T-helper 9 cell (primary cell): ENCODE measurements at places on chromosomes 11 and 22.

GRCh38 chr11:66663741-66664296 lies 13.9 kb downstream of the RBM4B start:
- DNase-seq: no peak

DNA sequence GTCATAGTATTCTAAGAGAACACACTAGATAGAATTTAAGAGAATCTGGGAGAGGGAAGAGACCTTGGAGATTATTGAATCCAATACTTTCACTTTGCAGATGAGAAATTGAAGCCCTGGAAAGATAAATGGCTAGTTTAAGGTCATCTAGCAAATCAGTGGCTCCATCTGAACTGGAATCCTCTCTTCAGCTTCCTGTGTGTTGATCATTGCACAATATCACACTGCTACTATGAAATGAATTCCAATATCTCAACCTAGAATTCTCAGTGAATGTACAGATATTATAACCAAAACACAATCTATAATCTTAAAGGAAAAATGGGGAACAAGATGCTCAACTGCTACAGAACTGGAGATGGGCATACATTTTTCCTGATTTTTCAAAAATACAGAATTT lies 44.1 kb downstream of the DCUN1D5 start:
- no peak for DNase-seq

DNA sequence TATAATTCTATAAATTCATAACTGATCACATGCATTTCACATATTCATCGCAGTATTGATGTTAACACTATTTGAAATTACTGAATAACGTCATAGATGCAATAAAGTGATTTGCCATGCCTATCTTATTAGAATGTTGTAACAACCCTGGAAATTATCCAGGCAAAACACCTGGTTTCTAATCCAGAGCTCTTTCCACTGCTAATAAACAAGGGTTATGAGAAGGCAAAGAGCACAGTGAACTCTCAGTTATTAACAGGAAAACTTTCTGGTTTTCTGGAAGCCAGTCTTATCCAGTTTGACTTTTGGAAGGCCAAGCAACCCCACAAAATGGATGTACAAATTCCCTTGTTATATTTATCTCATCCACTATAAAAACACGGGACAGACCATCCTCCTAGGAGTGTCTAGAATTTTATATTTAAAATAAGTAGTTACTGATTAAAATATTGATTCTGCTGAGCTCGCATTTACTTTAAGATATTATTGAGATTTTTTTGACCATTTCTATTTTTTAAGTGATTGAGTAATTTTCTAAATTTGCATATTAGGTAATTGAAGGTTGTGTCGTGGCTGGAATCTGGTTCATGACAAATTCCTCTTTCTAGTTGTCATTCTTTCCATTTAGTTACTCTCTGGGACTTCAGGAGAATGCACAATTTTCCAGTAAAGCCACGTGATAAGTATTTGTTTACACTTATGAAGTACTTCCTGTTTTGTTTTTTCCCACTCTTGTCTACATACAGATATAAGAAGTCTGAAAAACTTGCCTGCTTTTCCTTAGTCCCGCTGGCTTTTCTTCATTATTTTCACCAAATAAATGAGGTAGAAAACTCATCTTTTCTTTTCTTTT lies 47.9 kb downstream of the DCUN1D5 start:
- DNase-seq: no peak

DNA sequence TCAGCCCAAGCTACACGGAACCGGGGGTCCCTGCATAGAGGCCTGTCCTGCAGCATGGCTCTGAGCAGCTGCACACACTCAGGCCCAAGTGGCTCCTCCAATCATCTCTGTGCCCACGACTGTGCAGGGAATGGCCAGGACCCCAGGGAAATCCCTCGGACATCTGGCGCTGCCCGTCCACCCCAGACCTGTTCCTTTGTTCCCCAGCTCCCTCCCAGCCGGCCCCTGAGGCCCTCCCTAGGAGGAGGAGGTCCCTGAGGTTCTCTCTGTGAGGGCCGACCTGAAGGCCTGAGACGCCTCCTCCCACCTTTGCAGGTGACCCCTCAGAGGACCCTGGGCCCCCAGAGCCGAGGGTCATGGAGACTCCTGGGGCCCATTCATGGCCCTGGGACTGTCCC lies 1.1 kb downstream of the MLC1 start:
- DNase-seq: no peak

- no peak for DNase-seq
Measured at GRCh38 chr11:13269775-13270174, 7.8 kb upstream of the BMAL1 start.

DNA sequence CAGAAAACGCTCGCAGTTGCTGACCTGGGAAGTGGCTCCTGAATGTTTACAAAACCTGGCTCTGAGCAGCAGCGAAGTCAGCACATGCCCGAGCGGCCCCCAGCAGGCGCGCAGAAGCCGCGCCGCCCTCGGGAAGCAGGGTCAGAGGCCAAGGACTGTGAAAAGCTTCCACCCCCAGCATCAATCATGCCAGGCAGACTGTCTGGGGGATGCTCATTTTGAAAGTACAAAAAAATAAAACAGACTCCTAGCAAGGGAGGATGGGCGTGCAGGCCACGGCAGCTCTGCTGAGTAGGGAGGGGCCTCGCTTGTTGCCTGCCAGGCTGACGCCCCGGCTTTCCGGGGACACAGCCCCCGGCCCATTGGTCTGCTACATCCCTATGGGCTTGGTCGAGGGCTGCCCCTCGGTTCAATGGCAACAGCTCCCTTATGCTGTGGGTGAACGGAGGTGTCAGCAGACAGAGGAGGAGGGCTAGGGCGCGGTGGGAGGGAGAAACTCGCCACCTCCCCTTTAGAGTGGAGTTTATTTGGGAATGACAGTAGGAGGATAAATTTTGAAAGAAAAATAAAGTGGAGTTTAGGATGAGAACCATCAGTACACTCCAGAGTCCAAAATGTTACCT lies 37.7 kb upstream of the GNB1L start:
- DNase-seq: peak; percentile 26

GRCh38 chr11:111372538-111372937 lies 6.5 kb downstream of the POU2AF1 start:
- DNase-seq: no peak

DNA sequence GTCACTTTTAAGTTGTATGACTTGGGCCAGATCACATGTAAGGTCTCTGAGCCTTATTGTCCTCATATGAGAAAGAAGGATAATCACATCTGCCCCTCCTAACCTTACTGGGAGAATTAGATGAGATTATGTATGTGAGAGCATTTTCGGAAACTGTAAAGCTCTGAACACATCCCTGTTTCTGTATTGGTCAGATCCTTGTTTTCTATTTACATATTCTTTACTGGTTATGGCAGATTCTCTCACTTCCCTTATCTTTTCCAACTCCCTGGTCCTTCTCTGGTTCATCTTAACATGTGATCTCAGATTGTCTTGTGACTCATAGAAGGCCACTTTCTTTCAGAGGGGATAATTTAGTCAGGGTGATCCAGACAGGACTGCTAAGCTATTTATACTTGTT lies 41.8 kb downstream of the CCDC81 start:
- no peak for DNase-seq

GRCh38 chr11:125464666-125465065 lies 31.4 kb downstream of the FEZ1 start:
- DNase-seq: no peak

DNA sequence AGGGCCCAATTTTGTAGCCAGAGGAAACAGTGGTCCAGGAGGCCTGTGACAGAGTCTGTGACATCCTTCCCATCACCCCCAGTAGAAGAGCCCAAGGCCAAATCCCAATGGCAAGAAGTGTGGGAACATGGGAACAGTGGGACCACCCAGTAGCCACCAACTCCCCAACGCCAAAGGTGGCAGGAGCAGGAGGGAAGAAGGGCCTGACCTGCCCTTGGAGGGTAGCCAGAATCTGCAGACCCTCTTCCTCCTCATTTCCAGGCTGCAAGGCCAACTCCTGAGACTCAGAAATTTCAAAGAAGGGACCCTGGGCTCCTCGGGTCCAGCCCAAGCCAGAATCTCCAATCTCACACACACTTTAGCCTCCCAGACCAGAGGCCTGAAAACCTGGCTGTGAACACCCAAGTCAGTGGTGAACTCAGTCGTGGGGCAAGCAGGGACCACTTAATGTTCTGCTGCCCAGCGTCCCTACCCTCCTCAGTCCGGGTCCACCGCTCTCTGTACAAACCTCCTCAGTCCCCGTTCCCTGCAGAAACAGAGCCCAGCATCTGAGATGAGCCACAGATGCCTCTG lies 6.2 kb downstream of the RAB3IL1 start:
- DNase-seq: no peak

DNA sequence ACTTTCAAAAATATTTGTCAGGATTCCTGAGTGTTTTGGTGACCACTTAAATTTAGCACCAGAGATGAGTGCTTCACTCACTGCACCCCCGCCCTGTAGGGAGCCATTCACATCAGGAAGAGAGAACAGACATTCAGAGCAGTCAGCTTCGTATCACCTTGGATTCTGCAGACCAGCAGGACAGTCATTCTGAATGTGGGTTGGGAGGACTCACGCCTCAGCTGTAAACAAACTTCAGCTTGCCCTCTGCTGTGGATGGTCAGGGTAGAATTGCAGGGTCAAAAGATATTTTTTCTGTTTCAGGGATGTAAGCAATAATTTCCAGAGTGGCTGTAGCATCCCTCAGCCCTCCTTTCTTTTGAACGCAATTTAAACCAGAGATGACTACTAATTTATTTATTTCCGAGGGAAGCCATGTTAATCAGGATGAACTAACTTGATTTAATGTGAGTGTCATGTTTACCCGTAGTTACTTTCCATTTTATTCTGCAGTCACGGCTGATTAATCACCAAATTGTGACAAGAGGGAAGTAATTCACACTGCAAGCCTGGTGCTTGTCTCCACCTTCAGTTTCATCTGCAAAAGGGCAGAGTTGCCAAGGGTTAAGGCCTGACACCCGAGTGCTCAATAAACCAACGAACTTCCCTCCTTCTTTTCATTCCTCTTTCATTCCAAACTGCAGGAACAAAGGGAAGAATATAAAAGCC lies 174.2 kb upstream of the DDI1 start:
- DNase-seq: no peak

DNA sequence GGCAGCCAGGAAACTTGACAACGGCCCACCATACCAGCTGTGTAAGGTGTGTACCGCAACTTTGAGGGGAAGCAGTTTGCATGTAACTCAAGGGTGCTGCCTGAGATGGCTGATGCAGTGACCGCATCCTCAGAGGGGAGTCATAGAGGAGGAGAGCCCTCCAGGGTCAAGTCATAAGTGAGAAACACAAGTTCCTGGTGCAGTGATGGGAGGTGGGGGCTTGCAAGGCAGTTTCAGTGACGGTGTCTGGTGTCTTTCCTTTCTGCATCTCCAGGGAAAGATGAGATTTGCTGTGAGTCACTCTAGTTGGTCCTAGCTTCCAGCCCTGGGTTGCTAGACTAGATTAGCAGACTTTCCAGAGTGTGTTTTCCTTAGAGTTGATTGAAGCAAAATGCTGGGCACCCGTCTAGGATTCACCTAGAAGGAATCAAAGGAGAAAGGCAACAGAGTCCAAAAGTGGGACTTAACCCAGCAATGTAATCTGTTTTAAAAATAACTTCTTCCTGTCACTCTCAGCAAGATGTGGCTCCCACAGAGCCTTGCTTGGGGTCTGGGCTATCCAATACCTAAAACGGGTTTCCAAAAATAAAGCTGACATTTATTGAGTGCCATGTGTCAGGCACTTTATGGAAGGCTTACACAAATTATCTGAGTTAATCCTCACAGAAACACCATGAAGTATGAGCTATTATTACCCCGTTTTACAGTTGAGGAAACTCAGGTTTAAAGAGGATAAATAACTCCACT lies 265.4 kb upstream of the PLET1 start:
- no peak for DNase-seq

DNA sequence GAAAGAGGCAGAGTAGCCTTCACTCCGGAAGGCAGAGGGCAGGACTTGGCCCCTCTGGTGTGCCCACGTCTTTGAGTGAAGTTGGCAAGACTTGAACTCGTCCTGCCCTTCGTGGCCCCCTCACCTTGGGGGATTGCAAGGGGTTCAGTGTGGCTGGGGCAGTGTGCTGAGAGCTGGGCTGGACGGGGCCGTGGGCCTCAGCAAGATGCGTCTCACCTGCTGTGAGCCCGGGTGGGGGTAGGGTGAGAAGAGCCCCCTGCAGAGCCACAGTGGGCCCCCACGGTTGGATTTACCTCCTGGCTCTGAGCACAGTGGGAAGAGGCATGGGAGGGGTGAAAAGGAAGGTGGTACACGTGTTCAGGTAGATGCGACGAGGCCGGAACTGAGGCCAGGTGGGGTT lies 81.4 kb upstream of the ATXN10 start:
- DNase-seq: no peak

GRCh38 chr11:121844016-121844415 lies 272.0 kb downstream of the BLID start:
- DNase-seq: no peak

DNA sequence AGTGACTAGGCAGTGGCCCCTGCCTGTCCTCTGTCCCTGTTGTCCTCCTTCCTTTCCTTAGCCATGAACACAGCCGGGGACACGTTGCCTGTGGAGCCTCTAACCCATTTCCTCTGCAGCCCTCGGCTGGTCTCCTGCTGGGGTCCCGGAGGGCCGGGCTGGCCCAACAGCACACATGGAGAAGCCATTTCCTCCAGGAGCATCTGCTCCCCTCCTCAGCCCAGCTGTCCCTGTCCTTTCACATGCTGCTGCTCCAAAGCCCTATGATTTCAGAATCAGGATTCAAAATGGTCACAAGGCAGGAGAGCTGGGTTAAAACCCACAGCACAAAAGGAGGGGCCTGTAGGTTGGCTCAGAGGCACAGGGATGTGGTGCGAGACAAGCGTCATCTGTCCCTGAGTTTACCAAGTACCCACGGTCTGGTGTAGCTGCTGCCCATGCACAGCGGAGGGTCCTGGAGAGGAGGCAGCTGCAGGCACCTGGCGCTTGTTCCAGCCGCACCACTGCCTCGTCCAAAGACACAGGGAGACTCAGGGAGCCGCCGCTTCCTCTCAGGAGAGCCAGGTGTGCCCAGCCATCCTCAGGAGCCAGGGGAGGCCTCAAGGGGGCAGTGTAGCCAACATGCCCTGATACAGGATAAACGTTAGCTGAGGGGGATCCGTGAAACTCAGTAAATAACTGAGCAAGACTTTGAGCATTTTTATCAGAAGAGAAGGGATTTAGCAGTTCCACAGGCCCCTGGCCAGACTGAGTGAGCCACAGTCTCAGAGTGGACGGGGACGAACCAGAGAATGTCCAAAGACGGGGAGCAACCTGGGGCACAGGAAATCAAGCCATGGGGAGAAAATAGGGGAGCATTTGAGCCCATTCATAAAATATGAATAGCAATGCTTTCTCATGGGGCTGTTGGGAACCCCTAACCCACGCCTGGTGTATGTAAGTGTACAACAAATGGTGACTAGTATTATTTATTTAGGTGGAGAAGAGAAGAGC lies 3.9 kb upstream of the VSIG10L2 start:
- DNase-seq: peak; percentile 26

DNA sequence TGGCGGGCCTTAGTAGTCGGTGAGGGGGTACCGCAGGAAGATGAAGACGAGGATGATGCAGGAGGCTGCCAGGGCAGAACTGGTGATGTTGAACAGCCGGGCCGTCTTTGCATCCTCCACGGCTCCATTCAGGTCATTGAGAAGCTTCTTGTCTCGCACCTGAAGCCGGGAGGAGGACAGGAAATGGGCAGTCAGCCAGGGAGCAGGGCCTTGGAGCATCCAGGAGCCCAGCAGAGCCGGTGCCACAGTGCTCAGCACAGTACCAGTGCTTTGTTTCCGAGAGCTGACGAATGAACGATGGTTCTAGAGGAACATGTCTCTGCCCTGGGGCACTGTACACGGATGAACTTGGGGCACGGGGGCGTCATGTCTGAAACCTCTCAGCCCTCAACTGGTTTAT lies 15.1 kb downstream of the IFITM10 start:
- no peak for DNase-seq
